Stimulated activated memory B cell treated with anti-CD40 and anti-IgM and Interleukin-4, amounts not matched to agents 10 μg/mL and 1 μg/mL and 100 μg/mL, for 72 hours (primary cell): ENCODE measurements at places on chromosomes 2 and 18.

DNA sequence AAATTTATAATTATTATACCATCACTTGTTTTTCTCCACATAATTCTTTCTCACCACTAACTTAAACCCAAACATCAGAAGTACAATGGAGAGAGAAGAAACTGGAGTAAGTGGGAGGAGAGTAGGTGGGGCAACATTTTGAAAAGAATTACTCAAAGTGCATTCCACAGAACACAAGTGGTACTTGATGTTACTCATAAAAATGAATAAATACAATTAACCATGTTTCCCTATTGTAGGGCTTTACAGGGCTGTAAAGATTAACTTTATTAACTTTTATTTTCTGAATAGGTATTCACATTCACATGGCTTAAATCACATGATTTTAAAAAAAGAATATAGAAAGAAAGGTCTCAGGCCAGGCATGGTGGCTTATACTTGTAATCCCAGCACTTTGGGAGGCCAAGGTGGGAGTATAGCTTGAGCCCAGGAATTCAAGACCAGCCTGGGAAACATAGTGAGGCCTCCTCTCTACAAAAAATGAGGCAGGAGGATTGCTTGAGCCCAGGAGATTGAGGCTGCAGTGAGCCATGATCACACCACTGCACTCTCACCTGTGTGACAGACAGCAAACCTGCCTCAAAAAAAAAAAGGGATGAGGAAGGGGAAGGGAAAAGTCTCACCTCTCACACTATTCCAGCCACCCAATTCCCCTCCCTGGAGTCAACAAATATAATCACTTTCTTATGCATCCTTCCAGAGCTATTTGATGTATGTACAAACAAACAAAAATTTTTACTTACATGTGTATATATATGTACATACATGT is 47.1 kb downstream of the KCNG3 start:
- ATAC-seq: no peak

DNA sequence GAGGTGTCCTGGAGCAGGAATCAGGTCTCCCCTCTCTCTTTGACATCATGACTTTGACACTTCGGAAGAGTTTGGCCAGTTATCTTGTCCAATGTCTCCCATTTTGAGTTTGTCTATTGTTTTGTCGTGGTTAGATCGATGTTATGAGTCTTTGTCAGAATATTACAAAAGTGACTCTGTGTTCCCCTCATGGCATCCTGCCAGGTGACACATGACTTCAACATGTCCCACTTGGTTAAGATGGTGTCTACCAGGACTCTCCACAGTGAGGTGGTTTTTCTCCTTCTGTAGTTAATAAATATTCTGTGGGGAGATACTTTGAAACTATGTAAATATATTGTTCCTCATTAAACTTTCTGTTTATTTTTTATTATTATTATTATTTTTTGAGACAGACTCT is 76.6 kb upstream of the BZW1 start:
- ATAC-seq: no peak

GRCh38 chr2:199446996-199447576 is 10.7 kb downstream of the SATB2 start:
- ATAC-seq: no peak

GRCh38 chr2:100476606-100477005 is 6.3 kb downstream of the NMS start:
- no peak for ATAC-seq

- ATAC-seq: peak; percentile 27
Observed at GRCh38 chr2:238456970-238457926, 30.5 kb downstream of the ASB1 start.

DNA sequence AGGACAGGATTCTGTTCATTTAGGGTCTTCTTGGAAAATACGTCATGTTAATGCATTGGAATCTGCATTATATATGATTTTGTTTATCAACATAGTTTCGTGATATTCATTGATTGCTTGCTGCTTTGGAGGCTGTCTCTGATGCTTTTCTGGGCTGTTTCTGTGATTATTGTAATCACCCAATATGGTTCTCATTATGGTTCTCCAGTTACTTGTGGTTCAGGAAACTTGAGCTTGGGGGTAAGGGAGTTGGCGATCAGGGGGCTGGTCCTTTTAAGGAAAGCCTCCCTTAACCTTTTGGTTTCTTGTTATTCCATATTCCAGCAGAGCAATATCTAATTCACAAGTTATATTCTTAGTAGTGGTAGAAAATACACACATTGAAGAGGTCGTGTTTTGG is 17.4 kb upstream of the STON1 start:
- no peak for ATAC-seq

DNA sequence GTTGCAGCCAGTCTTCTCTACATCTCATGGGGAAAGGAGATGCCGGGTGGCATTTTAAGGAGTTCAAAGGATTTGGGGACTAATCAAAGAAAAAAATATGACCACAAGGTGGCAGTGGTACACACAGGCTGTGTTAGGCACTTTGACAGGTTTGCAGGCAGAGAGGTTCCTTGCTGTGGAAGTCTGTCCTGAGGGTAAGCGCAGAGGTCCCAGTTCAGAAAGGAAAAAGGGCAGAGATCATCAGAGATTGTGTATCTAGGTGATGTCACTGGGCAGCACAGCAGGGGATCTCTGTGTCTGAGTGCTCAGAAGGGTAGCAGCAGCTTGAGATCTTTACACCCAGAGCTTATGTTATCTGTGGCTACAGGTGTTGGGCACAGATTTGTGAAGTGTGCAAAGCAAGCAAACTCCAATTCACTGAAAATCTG is 231.4 kb downstream of the LRRTM1 start:
- ATAC-seq: no peak

DNA sequence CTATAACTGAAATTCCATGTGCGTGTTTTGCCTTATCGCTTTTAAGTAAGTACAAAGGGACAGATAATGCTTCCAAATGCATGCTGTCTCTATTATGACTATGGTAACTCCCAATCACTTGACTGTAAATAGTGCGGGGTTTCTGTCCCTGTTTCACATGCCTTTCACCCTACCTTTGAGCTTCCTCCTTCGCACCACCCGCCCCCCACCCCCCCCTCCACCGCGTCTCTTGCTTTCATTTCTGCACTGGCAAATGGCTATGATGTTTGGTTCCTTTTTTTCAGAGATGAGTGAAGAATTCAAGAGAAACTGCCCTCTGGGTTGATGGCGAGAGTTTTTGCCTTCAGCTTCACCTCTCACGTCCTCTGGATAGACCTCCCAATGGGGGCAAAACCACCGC is 25.0 kb upstream of the SPP2 start:
- ATAC-seq: peak; percentile 86

DNA sequence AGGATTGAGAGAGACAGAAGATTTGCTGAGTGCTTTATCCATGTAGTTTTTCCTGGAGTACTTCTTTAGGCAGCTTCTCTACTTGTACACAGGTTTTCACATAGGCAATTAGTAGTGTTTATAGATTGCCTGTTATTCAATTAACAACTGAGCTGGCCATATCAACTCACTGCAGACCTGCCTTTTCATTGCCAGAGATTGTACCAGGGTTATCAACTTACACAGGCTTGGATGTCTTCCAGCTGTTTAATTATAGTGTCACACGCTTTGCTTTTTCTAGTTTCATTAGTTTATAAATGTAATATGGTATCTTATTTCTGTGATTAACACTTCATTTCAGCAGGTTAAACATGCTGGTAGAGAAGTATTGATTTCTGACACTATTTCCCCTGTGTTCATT is 125.9 kb downstream of the GPD2 start:
- no peak for ATAC-seq

- no peak for ATAC-seq
Observed at GRCh38 chr2:240249423-240250149, 109.1 kb upstream of the OTOS start.

- ATAC-seq: no peak
Observed at GRCh38 chr18:50607378-50607926, 47.6 kb downstream of the MAPK4 start.

- ATAC-seq: no peak
Observed at GRCh38 chr2:237048595-237048994, 37.1 kb upstream of the COPS8 start.

GRCh38 chr2:98583276-98583675 is 25.0 kb downstream of the COA5 start:
- no peak for ATAC-seq

- no peak for ATAC-seq
Observed at GRCh38 chr2:27823135-27823534, 51.6 kb downstream of the MRPL33 start.

- ATAC-seq: no peak
Observed at GRCh38 chr2:237682151-237682550, 54.8 kb downstream of the LRRFIP1 start.

DNA sequence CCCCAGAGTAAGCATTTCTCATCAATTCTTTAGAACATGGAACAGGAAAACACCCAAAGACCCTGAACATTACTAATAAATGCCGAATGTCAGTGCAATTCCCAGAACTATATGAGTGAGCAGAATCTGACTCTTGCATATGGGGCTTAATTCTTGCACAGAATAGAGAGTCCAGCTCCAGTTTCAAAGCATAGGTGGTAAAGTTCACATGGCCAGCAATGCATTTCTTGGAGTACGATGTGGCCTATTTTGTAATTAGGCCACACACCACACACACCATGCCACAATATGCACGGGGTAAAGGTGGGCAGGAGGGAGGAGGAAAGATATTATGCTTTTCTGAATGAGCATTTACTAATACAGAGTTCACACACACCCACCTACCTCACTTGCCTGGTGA is 56.5 kb downstream of the PLA2R1 start:
- ATAC-seq: no peak

DNA sequence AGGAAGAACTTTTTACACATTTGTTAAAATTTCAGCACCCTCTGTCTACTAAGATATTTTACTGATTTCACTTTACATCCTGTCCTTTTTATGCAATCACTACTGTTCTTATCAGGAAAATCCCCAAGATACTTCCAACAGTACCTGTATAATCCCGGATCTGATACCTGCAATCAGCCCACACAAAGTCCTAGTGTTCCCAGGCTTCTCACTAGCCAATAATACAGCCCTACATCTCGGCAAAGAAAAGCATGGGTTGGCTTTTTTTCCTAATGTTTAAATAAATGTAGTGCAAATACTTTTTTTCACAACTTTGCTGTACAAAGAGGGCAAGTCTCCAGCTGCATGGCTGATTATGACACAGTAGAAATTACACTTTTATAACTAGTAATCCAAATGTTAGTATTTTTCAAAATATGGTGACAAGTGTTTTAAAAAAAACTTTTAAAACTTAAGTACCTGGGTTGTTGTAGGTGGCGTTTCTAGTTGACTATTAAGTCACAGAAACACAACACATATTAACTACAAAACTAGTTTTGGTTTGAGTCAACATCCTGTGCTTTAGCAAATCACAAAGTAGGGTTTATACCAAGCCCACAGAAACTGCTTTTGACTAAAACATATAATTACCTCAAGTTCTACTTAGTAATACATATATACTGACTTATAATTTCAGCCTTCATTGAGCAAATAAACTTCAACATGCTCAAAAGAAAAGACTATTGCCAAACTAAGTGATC is 19.5 kb downstream of the CNOT11 start:
- ATAC-seq: peak; percentile 69
